ENCODE measurements at places on chromosomes 5 and 9.

DNA sequence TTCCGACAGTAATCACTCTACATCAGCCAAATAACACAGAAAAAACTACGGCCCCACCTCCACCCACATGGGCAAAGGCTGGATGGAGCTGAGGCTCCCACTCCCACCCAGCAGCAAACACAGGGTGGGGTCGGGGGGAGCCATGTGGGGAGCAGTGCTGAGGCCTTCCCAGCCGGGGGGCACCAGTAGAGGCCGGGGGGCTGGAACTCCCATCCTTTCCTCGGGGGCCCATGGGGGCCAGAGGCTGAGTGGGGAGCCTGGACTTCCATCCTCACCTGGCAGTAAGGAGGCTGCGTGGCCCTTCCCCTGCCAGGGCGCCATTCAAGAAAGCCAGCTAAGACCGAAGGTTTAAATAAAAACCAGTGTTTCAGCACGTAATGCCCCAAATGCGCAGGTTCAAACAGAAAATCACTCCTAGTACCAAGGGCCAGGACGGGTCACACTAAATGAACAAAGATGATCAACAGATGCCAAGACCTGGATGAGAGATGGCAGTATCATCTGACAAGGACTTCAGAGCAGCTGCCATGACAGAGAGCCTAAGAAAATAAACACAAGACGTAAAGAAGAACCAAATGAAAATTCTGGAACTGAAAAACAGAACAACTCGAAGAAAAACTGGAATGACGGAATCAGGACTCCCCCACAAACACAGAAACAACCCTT lies 9.4 kb downstream of the CCDC127 start:
- DNase-seq = no peak

DNA sequence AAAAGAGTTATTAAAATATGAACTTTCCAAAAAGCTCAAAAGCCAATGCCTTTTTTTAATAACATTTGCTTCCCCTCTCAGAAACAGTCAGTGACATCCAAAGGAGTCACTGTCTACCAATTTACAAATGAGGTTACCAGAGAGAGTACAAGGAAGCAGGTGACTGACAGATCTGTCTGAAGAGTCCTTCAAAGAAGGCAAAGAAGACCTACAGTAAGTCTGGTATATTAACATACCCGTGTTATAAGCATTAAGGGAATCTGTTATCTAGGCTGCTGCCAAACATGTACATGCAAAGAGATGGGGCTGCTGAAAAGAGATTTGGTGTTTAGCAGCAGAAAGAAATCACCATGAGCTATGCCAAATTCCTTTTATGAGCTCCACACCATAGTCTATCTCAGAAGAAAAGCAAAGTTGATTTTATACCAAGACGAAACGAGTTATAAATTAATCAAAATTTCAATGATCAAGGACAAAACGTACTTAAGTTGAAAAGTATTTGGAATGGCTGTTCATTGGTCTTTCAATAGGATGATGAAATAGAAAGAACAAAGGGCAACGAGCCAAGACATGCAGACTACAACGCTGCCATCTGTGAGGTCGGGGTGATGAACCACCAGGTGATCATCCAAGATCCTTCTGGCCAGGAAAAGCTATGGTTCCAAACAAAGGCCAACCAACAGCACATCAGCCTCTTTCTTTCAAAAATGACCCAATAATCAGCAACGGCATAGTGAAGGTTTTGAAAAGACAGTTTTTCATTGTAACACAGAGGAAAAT lies 8.1 kb downstream of the PRELID2 start:
- DNase-seq = no peak

DNA sequence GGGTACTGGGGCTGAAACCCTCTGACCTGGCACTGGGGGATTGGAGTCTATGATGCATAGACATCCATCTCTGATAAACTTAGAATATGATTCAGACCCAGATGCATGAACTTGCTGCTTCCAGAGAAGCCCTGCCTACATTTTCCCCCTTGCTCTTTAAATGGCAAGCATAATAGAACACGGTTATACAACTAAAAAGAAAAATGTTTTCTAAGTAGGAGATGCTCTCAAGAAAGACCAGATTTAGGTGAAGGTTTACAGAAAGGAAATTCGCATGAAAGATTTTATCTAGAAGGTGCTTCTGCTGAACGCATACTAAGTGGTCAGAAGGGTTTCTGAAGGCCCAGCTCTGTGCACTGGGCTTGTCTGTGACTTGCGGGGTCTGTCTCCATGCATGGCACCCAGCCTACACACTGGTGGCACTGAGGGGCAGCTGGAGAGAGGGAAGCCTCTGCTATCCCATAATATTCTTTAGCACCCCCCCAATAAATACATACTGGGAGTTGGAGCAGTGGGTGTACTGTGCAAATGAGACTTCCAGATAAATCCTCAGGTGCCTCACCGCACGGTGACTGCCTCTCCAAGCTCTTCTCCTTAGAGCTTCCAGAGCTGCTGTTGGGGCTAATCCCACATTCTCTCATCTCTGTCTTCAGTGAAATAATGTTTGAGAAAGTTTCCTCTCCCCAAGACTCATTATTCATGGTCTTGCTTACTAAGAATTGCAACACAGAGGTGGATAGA lies 114.6 kb downstream of the FSTL4 start:
- no peak for DNase-seq

DNA sequence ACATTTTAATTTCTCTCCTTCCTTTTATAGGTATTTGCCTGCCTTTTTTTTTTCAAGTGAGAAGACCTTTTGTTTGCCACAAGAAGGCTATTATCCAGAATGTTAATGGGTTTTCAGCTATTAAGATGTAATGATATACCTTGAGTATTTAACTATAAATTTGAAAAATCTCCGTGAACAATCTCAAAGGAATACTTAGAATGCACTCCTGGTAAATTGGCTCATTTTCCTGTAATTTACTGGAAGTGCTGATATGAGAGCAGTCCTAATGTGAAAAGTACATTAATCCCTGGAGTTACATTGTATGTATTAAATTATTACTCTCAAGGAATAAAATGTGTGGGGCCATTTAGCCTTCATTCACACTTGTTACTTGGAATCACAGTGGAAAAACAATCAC lies 32.4 kb downstream of the AOPEP start:
- no peak for DNase-seq

GRCh38 chr9:133477992-133478850 lies 678 bp downstream of the SLC2A6 start:
- DNase-seq = no peak

DNA sequence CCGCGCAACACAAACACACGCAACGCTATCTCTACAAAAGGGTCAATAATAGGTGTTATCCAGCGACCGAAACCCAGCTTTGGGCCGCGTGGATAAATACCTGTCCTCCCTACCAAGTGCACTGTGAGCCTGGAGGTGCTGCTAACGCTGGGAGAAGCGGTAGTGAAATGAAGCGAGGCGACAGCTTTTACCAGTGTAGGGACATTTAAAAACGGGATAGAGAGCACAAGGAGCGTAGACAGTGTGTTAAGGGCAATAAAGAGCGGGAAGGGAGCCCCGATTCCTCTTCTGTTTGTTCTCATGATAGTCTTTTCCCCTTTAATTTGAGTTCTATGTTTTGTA lies 421 bp upstream of the DEPDC1B start:
- no peak for DNase-seq

DNA sequence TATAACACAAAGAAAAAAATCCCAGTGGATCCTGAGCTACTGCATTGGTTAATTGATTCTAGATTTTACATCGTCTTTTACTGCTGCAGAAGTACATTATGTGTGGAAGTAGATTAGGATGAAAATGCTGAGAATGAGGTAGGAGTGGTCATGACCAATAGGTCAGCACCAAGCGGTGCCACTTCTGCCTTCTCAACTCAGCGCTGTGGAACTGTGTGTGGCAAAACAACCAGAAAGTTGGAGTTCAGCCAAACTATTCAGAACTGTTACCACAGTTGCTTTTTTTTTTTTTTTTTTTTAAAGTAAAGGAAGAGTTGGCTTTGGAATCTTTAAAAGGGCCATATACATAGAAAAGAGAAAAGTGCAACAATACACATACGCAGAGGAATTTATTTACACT lies 24.2 kb downstream of the POU5F2 start:
- no peak for DNase-seq

DNA sequence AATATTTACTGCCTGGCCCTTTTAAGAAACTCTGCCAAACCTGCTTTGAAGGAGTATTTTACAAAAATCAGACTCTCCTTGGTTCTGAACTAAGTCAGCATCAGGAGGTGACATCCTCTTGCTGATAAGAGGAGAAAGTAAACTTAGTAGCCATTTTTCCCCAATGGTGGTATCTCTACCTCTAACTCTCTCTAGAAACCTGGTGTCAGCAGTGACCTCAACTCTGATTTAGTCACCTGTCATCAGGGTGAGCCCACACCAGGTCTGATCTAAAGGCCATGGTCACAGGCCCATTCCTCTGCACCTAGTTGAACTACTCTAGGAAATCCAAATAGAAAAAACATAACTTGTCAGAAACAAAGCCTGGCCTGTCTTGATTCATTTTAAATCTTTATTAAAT lies 4.2 kb downstream of the CARNMT1 start:
- DNase-seq = no peak

- DNase-seq = no peak
These were observed 10.8 kb upstream of the PRRC2B start for GRCh38 chr9:131382850-131383729.

DNA sequence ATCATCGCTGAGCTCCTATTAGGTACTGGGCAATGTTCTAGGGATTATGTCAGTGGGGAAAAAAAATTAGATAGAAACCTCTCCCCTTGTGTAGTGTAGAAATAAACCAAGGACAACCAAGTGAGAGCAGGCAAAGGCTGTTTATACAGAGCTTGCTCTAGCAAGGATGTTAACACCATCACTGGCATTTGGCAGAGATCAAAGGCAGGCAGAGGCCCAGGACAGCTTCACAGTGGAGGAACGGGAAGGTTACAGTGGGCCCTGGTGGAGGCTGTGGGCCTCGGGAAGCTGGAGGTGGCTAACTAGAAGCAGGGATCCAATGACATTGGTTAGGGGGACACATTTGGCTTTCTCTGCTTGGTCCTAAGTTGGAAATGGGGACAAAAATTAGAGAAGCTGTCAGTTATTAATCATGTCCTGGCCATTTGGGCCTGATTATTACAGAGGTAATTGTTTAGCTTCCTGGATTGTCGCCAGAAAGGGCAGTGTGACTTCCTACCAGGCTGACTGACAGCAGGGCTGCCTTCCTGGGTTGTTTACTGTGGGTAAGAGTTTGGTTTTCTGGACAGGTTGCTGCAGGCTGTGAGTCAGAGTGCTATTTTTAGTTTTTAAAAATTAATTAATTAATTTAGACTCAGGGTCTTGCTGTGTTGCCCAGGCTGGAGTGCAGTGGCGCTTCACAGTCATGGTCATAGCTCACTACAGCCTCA lies 259.3 kb downstream of the ROR2 start:
- DNase-seq = no peak

DNA sequence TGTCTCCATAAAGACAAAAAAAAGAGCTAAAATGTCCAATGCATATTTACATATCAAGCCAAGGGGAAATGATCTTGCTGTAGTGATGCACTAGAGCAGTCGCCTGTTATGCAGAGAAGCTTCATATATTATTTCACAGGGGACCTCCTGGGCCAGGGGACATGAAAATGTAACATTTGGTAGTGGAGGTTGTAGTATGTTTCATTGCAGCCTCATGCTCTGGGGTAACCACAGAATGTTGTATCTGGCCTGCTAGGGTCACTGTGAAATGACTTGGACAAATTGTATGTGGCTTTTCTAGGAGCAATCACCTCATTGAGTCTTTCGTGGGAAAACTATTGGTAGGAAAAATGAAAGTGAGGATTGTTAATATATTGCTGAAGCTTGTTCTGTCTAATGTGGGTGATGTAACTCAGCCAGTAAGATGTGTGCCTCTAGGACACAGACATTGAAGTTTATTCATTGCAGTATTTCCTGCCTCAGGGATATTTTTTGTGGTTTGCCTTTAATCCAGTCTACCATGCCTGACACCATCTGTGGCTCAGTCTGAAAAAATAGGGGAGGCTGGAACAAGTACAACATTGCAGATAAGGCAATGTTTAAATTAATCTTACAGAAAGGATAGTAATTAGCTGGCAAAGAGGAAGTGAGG lies 430.8 kb upstream of the TNC start:
- no peak for DNase-seq

GRCh38 chr5:80739496-80739895 lies 84.7 kb upstream of the DHFR start:
- DNase-seq = no peak

DNA sequence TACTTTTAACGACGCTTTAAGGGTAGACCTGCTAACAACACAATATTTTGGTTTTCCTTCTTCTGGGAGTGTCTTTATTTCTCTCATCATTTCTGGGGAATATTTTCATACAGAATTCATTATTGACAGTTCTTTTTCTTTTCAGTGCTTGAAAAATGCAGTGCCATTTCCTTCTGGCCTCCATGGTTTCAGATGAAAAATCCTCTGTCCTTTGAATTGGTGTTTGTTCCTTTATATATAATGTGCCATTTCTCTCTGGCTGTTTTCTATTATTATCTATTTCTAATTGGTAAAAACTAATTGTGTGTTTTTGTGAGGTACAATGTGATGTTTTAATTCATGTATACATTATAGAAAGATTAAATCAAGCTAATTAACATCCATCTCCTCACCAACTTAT lies 194.3 kb upstream of the S1PR3 start:
- no peak for DNase-seq

GRCh38 chr5:64384765-64385164 lies 121.0 kb upstream of the RGS7BP start:
- no peak for DNase-seq

DNA sequence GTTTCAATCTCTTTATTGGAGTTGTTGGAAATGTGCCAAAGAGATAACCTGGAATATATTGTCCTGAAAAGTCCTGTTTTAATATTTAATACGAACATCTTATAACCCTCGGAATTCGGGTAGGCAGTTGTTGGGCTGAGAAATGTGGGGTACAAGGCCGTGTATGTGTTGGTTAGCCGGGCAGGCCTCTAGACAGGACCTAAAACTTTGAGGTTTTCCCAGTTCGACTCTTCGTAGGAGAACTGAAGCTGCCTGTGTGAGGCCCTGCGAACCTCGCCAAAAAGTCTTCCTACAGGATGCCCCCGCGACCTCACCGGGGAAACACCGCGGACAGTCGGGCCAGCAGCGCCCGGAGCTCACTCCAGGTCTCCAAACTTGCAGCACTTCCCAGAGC lies 583 bp upstream of the TJP2 start:
- DNase-seq = no peak

DNA sequence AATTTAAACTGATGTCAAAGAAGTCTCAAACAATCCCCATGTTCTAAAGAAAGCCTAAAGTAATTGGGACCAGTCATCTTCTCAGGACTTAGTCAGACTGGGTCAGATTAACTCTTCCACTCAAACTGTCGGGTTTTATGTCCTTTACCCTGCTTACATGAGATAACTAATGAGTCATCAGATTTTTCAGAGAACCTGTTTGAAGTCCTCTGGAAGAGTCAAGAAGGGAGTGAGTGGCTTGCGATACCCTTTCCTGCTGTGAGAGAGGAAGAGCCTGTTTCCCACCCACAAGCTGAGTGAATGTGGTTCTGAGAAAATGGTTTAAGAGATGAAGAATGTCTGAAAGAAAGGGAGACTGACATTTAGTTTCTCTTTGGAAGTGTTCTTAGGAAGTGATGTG lies 1866.7 kb upstream of the C9orf72 start:
- no peak for DNase-seq

DNA sequence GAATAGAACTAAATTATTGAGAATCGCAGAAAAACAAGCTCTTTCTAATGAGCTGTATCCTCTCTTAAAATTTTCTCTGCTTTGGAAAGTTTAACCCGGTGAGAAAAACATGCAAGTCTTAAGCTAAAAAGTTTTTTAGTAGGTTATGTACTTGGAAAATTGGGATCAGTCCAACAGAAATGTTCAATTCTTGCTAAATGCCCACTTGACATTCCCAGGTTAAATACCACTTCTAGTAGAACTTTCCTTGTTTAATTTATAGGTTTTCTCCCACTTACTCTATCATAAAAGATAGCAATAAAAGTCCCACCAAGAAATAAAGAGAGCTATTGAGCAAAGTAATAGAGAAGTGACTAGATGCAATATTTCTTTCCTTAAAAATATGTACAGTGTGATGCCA lies 157.1 kb downstream of the CCDC192 start:
- DNase-seq = no peak

Measured in C1 segment of cervical spinal cord (tissue), 14 donors.